ENCODE measurements at places on chromosomes 5 and 9.

GRCh38 chr5:105840800-105841199, 1829.9 kb downstream of the EFNA5 start:
- no peak for DNase-seq

- no peak for DNase-seq
Measured at GRCh38 chr5:147404706-147405105, 105.2 kb downstream of the DPYSL3 start.

DNA sequence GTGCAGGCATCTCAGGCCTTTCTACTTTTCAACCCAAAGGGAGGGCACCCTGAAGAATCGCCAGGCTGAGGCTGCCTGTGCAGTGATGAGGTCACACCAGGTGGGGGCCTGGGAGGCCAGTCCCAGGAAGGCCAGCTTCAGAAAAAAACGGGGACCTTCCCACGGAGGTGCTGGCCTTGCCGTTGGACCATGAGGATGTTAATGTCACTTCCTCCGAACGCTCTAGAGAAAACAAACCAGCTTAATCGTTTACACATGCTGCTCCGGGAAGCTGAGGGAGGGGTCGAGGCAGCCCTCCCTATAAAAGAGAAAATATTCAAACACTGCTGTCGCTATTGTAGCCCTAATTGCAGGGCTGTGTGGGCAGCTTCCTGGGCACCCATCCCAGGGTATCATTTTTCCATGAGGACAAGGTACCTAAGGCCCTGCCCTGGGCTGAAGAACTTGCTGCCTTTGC, 27.0 kb downstream of the PTGES start:
- DNase-seq = no peak

- no peak for DNase-seq
Measured at GRCh38 chr9:132048201-132048600, 31.5 kb downstream of the MED27 start.

GRCh38 chr9:127555840-127556820, 55.9 kb upstream of the STXBP1 start:
- DNase-seq = peak; percentile 88

DNA sequence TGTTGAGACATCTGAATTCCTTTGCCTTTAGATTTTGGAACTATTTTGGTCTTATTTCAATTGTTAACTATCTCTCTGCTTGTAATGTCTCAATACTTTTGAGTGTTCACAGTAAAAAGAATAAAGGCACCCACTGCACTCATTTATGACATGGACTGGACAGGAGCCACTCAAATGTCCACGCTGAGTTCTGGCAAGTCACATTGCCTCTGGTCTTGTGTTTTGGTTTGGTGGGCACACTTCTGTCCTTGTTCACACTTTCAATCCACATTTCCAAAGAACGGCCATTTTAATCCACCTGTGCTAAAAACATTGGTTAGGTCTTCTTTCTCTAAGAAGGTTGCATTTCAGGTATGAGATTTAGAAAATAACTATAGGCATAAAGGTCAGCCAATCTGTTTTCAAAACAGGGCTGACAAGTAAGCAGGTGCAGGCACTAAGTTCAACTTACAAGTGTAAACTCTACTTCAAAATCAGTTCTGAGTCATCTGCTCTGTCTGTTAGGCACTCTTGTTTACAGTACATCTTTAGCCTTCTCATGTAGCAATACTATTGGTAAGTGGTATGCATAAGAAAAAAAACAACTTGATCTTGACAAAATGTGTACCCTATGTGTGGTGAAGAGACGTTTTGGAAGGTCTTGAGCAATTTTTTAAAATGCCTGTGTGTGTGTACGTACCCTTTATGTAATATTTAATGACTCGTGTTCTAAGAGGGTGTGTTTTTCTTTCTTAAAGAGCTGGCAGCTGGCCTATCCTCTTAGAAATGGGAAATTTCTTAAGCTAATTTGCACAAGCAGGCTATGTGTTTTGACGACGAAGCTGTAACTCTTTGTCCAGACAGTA, 31.5 kb upstream of the ZFAND5 start:
- no peak for DNase-seq

GRCh38 chr9:133954862-133955529, 37.1 kb downstream of the VAV2 start:
- peak; percentile 18 for DNase-seq

DNA sequence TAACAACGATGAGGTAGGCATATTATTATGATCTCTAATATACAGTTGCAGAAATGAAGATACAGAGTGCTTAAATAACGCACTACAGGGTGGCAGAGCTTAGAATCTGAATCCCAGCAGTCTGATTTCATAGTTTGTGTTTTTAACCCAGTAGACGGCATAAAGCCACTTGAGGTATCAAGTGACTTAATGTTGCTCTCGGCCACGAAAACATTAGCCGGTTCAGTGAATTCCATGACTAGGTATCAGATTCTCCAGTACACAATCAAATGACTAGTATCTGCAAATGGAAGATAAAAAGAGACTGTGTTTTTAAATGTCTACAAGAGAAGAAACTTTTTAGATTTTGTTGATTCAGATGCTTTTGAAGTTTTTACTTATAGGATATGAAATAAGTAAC, 24.8 kb downstream of the SMC2 start:
- DNase-seq = no peak

- no peak for DNase-seq
Measured at GRCh38 chr9:32371279-32371678, 13.2 kb upstream of the ACO1 start.

DNA sequence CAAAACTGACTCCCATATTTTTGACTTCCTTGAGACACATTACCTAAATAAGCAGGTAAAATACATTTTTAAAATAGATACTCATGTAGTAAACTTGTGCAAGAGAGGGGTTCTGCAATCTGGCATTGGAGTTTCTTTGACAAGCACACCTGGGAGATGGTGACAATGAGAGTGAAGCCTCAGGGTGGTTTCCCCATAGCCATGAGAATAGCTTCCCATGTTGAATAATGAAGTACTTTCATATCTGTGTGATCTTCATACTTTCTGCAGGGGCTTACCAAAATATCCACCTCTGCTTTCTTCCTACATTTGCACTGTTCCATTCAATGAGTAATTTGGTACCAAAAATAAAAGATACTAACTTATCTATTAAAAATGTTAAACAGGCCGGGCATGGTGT, 44.7 kb upstream of the VCAN start:
- no peak for DNase-seq

- DNase-seq = no peak
Measured at GRCh38 chr9:107307331-107307730, 24.3 kb downstream of the RAD23B start.

- no peak for DNase-seq
Measured at GRCh38 chr5:134063188-134063820, 51.2 kb upstream of the TCF7 start.

DNA sequence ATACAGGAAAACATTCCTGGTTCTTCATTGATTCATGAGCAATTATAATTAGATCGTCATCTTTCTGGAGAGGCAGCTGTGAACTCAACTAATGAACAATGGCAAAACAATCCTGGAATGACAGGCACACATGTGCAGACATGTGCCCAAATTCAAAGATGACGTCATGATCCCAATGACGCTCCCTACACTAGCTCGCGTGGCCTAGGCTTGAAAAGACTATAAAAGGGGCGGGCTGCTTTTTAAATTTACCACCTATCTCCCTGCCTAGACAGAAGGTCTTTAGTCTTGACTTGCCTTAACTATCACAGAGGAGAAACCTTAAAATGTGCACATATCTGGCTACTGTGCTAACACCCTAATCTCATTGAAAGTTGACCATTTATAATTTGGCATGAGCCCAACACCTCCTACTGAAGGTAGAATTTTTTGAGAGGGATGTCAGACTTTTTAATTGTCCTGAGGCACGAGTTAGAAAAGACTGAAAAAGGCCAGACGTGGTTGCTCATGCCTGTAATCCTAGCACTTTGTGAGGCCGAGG, 88.2 kb downstream of the PRRT1B start:
- DNase-seq = no peak

GRCh38 chr5:65913519-65913918, 12.9 kb upstream of the ERBIN start:
- DNase-seq = no peak

DNA sequence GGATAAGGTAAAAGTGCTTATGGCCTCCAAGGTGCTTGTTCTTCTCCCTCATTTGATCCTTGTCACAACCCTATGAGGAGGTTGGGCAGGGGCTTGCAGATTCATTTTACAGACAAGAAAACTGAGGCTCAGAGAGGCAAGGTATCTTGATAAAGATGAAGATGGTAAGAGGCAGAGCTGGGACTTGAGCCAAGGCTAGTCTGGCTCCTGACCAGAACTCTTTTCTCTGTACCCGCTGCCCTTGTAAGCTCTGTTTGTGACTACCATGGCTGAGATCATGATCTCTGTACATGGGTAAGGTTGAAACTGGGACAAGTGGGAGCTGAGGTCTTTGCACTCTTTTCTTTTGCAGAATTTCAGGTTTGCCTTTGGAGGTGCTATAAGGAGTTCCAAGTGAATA, 33.6 kb downstream of the SEC61B start:
- no peak for DNase-seq

DNA sequence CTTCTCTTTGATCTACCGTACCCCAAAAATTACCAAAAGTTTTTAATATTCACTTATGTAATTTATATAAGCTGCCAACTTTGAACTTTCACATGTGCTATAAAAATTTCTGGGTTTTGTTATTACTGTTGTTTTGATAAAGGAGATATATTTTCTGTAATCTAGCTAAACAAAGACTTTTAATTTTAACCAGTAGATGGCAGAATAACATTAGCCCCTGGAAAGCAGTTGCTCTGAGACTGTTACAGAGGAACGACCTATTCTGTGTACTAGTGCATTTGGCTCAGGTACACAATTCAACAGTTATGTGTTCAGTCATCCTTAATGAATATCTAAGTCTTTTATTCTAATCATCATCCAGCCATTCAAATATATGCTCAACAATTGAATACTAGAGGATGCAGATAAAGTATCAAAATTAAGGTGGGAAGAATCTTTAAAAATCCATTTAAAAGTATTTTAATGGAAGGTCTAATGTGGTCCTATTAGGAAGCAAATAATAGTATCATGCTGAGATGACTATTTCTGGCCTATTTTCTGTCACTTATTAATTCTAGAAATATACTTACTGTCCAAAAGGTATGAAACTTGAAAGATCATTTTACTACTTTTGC, 8.6 kb downstream of the KLHL9 start:
- DNase-seq = no peak

DNA sequence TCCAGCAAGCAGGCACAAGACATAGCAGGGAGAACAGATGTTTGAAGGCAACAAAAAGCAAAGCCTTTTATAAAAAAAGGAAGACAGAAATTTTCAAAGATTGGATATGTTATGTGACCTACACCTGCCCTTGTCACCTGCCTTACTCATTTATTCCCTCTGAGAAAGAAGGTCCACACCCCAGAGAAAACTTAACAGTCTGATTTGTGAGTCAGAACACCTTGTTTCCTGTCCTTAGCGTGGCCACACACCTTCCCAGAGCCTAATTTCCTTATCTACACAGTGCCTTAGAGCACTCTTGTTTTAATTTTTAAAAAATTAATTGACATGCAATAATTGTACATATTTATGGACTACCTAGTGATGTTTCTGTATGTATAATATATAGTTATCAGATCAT, 419.0 kb upstream of the DAB2 start:
- no peak for DNase-seq

- DNase-seq = peak; percentile 34
Measured at GRCh38 chr5:88683506-88684135, 199.4 kb downstream of the MEF2C start.

DNA sequence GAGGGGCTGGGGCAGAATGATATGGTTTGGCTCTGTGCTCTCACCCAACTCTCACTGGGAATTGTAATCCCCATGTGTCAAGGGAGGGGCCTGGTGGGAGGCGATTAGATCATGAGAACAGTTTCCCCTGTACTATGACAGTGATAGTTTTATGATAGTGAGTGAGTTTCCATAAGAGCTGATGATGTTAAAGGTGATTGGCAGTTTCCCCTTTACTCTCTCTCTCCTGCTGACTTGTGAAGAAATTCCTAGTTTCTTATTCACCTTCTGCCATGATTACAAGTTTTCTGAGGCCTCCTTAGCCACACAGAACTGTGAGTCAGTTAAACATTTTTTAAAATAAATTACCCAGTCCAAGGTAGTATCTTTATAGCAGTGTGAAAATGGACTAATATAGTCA, 120.4 kb upstream of the CDH9 start:
- no peak for DNase-seq

GRCh38 chr9:108100571-108100970, 611.0 kb upstream of the KLF4 start:
- DNase-seq = no peak

- no peak for DNase-seq
Measured at GRCh38 chr5:67476995-67477394, 280.4 kb upstream of the CD180 start.

DNA sequence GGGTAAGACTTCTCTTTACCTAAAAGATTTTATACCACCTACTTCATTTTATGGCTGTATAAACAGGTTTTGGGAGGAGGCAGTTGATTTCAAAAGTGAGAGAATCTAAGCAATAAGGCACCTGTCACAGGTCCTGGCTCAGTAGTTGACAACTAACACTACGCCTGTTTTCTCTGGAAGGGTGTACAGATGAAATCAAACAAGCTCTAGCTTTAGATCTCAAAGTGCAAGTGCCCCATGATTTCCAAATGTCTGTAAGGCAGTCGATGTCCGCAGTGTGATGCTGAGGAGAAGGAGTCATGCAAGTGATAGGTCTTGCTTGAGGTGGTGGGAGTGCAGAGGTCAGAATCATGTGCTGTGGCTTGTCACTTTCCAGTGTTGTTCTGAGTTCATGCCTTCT, 66.1 kb downstream of the GPR21 start:
- DNase-seq = no peak

- DNase-seq = peak; percentile 23
Measured at GRCh38 chr5:173281910-173282309, 46.3 kb downstream of the STC2 start.

- DNase-seq = no peak
Measured at GRCh38 chr5:34541067-34541466, 115.1 kb upstream of the RAI14 start.

GRCh38 chr9:23341346-23341745, 484.7 kb downstream of the ELAVL2 start:
- DNase-seq = no peak

DNA sequence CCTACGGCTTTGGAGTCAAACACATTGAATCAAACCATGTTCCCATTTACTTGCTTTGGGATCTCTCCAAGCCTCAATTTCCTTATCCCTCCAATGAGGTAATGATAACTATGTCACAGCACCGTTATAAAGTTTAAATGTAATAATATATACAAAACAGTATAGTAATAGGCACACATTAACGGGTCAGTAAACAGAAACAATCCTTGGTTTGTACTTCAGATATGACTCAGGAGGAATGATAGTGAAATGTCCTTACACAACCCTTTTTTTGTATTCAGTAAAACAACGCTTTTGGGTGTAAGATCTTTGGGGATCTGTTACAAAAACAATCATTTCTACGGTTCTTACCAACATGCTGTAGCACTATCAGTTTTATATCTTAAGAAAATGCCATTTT, 178.5 kb upstream of the GNA14 start:
- DNase-seq = no peak

GRCh38 chr5:42061121-42061520, 136.0 kb downstream of the FBXO4 start:
- no peak for DNase-seq
